ENCODE measurements at places on chromosomes 13 and 19.

DNA sequence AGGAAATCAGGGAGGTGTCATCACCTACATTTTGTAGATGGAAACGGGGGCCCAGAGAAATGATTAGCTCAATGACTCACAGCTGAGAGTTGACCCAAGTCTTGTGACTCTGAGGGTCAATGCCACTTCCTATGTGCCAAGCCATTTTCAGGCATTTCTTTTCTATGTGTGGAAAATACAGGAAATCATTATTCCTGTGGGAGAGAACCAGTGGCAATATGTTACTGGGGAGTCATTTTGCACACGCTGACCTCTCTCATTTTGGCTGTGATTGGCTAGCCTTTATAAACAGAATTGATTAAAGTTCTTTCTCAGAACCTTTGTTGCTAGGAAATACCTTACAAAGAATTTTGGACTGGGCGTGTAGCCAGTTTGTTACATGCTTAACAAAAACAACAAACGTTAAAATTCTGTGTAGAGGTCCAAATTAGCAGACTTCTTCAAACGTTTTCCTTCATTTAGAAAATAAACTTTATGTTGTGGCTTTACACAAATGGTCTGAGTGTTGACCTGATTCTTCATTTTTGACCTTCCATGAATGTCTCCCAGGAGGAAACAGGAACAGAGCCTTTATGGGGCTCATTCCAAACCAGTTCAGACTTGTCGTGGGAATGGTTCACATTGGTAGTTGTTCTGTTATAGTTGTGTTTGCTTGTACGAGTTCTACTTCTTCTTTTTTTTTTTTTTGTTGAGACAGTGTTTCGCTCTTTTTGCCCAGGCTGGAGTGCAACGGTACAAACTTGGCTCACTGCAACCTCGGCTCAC is 11.4 kb downstream of the PCCA start:
- no peak for DNase-seq

GRCh38 chr19:1057176-1057855 is 9.7 kb upstream of the ARHGAP45 start:
- no peak for DNase-seq

DNA sequence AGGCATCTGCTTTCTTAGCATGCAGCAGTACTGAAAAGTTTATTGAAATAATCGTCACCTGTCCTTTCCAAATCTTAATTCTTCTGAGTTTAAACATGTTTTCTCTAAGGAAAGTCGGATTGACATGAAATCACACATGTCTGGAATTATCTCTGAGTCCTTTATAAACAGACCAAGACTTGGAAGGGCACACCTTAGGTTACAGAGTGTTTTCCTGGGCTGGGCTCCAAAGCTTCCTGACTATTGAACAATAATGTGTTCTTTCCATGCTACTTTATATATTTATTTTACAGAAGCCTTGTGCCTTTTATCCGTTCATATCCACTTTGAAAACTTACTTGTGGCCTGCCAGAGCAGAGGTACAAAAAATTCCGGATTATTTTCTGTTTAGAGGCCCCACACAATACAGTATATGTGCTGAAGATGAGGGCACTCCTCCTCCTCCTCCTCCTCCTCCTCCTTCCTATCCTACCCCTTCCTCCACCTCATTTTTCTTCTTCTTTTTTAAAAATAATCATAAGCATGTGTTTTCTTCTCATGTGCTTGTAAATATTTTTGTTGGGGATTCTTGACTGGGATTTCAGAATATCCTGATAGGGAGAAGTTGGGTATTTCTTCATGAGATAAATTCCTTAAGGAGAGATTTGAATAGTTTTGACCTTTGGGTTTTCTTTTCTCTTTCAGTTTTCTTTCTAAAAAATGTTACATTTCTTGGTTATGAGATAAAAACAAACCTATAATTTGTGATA is 52.3 kb downstream of the LRCH1 start:
- no peak for DNase-seq

GRCh38 chr19:4057931-4058692 is 8.6 kb downstream of the ZBTB7A start:
- DNase-seq: peak; percentile 36

GRCh38 chr13:30892966-30893365 is 13.1 kb upstream of the MEDAG start:
- DNase-seq: no peak

DNA sequence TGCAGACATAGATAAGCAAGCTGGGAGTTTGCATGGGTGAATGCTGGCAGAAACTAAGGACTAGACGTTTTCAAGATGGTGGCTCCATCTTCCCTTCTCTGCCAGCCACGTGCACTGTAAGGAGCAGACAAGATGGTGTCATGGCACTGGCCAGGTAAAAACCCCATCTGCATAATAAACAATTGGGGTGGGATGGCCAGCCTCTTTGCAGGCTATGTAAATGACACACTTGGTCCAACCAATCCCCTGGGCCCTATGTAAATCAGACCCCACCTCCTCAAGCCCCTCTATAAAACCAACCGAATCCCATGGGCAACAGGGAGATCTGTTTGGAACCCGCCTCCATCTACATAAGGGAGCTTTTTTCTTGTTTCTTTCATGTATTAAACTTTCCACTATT is 2.4 kb upstream of the OR7A5 start:
- DNase-seq: no peak

DNA sequence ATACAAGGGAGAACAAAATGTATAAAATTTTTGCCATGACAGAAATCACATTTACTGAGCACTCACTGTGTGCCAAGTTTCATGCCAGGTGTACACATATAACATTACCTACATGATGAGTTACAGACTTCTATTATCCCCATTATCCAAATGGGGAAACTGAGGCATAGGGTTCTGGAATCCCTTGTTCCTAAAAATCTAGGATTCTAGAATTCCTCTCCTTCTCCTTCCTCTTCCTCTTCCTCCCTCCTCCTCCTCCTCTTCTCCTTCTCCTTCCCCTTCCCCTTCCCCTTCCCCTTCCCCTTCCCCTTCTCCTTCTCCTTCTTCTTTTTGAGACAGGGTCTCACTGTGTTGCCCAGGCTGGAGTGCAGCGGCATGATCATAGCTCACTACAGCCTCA is 14.2 kb upstream of the BCL3 start:
- DNase-seq: no peak

DNA sequence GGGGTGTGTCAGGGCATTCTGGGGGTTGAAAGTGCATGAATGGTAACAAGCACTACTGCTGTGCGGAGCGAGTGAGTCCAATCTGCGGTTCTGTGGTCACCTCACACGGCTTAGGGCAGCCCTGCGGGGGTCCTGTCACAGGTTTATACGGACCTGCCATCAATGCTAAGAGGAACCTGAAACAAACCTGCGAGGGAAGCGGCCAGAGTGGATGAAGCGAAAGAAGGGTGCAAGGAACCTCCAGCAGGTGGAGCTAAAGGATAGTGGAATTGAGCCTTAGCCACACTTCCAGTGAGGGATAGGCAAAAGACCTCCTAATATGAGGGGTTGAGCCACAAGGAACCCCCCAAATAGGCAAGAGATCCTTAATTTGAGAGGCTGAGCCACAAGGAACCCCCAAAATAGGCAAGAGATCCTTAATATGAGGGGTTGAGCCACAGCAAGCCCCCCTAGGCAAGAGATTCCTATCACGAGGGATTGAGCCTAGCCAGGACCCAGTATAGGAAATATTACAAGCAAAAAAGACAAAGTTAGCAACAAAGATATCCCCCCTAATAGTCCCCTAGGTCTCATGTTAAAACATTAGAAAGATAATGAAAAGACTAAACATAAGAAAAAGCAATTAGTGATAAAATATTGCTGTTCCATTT is 6.3 kb upstream of the ZNF69 start:
- peak; percentile 33 for DNase-seq

- no peak for DNase-seq
Measured at GRCh38 chr13:50708461-50708860, 135.0 kb downstream of the DLEU7 start.

DNA sequence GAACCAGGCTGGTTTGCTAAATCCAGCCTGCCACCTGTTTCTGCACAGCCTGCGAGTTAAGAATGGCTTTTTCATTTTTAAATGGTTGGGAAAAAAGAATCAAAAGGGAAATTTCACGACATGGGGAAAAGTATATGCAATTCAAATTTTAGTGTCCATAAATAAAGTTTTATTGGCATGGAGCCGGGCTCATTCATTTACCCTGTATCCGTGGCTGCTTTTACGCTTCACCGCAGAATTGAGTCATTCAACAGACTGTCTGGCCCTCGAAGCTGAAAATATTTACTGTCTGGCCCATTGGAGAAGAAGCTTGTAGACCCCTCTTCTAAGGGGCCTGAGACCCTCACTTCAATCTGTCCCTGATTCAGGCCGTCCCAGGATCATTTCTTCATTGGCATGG is 26.1 kb downstream of the IER2 start:
- DNase-seq: no peak

- no peak for DNase-seq
Measured at GRCh38 chr13:100537951-100538462, 50.6 kb downstream of the GGACT start.

GRCh38 chr19:16420781-16421386 is 50.9 kb downstream of the EPS15L1 start:
- no peak for DNase-seq

DNA sequence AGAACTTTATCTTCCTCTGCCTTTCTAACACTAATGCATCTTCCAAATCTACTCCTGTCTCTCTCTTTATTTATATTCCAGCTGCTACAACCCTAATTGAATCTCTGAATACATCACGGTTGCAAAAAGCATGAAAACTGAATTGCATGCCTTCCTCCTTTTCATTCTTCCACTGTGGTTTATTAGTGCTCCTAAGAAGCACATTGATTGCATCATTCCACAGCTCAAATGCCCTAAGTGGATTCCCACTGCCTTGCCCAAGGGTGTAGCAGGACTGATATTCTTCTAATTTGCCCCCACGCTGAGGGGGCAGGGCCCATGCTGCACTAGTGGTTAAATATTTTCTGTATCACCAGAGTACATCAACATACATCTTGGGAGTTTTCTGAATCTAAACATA is 640.8 kb downstream of the EFNB2 start:
- DNase-seq: no peak

DNA sequence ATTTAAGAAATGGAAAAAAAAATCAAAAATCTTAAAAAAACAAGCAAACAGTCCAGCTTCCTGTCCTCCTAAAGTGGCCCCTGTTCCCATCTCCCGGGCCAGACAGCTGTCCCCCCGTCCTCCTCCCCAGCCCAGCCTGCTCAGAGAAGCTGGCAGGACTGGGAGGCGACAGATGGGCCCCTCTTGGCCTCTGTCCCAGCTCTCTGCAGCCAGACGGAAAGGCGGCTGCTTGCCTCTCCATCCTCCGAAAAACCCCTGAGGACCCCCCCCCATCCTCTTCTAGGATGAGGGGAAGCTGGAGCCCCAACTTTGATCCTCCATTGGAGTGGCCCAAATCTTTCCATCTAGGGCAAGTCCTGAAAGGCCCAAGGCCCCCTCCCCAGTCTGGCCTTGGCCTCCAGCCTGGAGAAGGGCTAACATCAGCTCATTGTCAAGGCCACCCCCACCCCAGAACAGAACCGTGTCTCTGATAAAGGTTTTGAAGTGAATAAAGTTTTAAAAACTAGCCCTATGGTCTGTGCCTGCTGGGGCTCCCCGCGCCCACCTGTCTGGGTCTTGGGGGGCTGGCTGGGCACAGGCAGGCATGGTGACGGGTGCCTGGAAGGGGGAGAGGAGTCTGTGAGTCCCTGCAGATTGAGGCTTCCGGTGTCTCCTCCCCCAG is 3.8 kb downstream of the GADD45GIP1 start:
- no peak for DNase-seq

DNA sequence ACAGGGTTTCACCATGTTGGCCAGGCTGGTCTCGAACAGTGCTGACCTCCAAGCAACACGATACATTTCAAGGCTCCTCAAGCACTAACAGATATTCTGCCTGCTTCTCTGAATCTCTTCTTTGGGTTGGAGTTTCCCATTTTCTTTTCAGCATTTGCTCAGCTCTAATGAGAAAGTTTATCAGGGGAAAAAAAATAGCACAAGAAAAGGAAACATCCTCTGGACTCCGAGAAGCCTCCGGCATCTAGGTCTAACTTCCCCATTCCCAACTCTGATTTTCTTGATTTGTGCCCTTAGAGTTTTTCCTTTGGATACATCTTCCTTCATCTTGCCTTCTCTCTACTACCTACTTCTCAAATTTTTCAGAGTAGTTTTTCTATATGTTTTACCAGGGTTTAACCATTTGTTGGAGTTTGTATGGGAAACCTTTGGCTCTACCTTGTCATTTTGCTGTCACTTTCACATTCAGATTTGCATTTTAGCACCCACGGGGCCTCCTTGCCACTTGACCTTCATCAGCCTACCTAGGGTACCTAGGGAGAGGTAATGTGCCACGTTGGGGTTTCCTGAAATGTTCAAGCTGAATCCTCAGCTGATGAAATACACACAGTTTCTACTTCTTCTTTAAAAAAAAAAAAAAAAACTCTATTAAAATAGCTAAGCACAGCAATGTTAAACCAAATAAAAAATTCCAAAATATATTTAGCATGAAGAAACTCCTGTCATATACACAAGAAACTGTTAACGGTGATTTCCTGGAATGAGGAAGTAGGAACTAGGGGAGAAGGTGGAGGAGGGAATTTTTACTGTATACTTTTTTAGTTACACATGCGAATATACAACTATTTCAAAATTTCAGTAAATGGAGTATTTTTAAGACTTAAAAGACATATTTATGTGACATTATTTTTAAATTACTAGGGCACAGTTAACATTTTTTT is 5.1 kb upstream of the USP12 start:
- DNase-seq: no peak

- peak; percentile 5 for DNase-seq
Measured at GRCh38 chr13:108176685-108177274, 38.6 kb downstream of the LIG4 start.

DNA sequence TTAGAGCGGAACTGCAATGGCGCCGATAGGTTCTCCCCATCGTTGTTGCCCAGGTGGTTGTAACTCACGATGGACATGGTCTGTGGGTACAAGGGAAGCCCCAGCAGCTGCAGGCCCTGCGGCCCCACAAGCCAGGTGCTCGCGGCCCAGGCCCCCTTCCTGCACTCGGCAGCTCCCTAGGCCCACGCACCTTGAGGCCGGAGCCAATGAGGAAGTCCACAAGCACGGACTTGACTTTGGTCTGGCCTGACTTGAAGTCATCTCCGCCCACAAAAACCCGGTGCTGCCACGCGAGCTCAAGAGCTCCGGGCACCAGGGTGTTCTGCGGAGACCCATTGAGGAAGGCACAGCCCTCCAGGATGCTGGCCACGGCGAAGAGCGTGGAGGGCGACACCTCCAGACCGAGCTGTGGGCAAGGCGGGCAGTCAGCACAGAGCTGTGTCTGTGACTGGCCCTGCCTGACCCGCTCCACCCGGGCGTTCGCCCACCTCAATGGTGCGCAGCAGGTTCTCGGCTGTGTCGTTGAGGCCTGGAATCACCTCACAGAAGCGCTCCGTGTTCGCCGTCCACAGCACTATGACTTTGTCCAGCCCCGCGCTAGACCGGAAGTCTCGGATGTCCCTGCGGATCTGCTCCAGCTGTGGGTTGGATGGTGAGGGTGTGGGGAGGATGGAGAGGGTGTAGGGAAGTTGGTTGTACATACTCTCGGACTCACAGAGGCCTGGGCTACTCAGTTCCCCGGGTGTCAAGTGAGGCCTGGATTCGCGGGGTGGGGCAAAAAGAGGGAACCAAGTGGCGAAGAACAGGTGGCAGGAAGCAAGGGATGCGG is 1.9 kb downstream of the ISYNA1 start:
- no peak for DNase-seq

Data from stimulated activated CD8-positive, alpha-beta memory T cell treated with anti-CD3 and anti-CD28 coated beads, Interleukin-4, amount 100 ng/mL, for 1 hour (primary cell).